Effector CD4-positive, alpha-beta T cell (primary cell): ENCODE measurements at places on chromosomes 1 and 21.

DNA sequence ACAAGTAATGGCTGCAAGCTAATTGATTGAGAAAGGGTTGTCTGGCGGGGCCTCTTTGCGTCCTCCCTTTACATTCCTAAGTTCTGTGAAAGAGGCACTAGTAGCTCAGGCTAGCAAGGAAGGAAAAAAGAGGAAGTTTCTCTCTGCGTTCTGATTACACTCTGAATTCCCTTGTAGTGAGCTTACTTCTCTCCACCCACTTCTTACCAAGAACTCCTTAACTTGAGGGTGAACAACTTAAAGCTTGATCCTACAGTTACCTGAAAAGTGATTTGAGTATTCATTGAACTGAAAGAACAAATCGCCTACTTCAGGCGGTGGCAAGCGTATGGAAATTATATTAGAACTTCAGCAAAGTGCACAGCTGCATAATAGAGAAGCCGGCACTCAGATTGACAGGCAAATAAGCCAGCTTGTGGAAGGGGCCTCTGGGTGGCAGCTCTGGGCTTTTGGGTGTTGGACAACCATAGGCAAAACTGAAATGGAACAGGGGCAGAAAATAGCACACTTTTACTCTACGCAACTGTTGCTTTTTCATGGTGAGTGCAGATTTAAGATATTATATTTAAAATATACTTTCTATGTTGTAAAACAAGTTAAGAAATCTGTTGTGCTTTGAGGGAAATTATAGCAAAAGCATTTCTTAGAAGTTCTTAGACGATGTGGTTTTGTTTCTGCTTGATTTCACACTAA, 464.5 kb downstream of the USP25 start:
- no peak for DNase-seq

GRCh38 chr1:228021355-228022030, 14.7 kb downstream of the WNT3A start:
- no peak for DNase-seq

GRCh38 chr1:14551386-14551785, 47.1 kb upstream of the KAZN start:
- no peak for DNase-seq

GRCh38 chr1:56399326-56399725, 180.0 kb downstream of the PLPP3 start:
- no peak for DNase-seq

- DNase-seq, result no peak
Observed at GRCh38 chr1:169110689-169111447, 4.4 kb downstream of the ATP1B1 start.

DNA sequence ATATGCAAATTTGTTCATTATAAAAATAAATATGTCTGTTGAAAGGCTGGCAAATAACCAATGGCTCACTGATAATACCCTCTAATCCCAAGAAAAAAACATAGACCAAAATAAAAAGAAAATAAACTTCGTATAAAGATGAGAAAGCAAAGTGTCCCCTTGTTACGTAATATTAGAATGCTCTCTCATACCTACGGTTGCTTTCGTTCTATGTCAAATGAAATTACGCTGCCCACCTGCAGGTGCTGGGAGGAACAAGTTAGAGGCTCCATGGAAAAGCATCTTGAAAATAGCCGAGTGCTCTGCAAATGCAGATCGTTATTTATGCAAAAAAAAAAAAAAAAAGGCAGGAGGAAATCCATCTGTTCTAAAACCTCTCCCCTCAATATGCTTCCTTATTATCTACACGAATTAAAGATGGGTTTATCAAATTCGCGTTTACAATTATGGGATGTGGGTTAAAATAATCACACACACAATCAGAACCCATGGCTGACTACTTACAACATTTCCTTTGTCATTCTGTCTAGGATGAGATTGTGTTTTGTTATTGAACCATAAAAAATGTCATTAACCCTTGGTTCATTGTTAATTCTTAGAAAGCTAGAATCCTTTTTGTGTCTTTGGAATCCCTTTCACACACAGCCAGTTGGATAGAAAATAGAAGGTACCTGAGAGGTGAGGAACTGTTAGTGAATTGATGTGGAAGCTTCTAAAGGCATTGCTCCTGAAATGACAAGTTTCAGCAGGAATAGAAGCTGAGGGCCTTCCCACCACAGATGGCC, 268.6 kb downstream of the SETD4 start:
- no peak for DNase-seq
